GM12891 (cell line): ENCODE measurements at places on chromosomes 6 and 20.
A peak's percentile ranks its signal among the peaks of the same experiment; 100 is the strongest.

GRCh38 chr20:64080013-64080812, at the start of gene OPRL1:
TSS of gene OPRL1 (plus strand) at chr20:64080082. CDS start at chr20:64092721, 12,639 bp downstream.
- DNase-seq: peak; percentile 79

DNA sequence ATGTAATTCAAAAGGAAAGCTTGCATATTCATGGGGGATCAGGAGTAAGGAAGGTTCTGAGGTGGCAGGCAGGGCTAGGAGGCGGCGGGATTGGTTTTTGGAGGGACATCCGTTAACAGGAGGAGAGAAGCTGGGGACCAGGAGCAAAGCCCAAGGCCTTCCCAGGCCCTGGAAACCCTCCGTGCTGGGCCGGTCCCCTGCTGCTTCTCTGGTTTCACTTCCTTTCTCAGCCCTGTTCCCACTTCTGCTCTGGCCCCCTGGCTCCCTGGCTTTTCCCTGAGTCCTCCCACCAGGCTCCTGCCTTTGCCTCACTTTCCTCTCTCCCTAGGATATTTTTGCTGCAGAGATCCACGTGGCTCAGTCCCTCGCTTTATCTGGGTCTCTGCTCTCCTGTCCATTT, 26.4 kb upstream of the SALL4 start:
- DNase-seq: no peak

DNA sequence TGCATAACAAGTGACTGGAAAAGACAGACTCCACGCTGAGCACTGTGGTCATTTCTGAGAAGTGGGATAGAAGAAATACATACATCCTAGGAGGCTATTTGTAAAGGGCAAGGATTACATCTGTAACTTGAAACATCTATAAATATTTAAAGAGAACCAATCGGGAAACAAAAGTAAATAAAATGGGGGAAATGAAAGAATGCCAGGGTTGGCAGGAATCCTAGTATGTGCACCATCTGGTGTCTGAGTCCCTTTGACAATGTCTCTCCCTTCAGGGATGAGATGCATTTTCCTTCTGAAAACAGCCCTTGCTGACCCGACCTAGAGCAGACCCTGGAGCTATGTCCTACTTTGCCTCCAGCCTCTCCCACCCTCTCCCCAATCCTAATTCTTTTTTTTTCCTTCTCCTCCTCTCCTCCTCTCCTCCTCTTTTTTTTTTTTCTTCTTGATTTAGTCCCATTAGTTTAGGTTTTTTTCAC, 53.2 kb downstream of the VSTM2L start:
- DNase-seq: no peak

- DNase-seq: no peak
Measured at GRCh38 chr20:46883892-46884291, 10.8 kb upstream of the EYA2 start.

GRCh38 chr6:22251348-22251747, 45.5 kb downstream of the PRL start:
- DNase-seq: no peak

DNA sequence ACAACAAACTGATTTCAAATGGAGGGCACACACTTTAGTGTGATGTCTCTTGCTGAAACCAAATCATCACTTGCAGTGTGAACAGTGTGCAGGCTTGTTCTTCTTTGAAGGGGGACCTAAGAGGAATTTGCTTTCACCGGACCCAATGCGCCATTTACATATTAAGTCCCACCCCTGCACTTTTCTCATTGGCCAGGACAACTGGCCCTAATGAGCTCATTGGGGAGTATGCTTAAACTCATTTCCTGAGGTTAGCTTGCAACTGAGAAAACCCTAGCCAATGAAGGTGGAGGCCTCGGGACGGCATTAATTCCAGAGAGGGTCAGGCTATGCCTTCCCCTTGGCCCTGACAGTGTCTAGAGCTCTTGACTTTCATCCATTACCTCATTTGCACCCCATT, 58.7 kb downstream of the VEGFA start:
- DNase-seq: no peak

GRCh38 chr6:163571730-163572129, 157.2 kb downstream of the QKI start:
- no peak for DNase-seq

GRCh38 chr6:167839343-167839742, 12.6 kb downstream of the AFDN start:
- DNase-seq: no peak

GRCh38 chr6:107618672-107619071, 128.8 kb downstream of the SOBP start:
- DNase-seq: peak; percentile 58

- DNase-seq: no peak
Measured at GRCh38 chr20:43680981-43681380, 14.1 kb downstream of the MYBL2 start.

DNA sequence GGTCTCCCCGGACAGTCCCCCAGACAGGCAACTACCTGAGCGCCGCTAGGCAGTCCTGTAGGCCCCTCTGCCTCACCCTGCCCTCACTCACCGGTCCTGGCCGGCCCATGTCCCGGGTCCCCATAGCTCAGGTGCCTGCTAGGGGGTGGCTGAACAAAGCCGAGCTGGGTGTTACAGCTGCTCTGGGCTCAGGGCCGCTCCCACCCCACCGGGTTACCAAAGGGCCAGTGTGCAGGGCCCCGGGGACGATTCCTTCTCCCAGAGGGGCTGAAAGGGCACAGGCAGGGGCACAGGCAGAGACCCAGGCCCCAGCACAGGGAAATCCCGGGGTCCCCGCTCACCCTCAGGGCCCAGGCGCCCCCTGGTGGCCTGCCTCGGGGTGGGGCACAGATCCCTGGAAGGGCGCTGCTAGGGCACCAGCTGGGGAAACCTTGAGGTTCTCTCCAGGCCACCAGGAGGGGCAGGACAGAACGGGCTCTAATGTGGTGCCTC, 118.4 kb downstream of the GRM4 start:
- DNase-seq: peak; percentile 89

- DNase-seq: no peak
Measured at GRCh38 chr6:44053760-44054556, 73.3 kb downstream of the MRPL14 start.

- DNase-seq: no peak
Measured at GRCh38 chr6:111585974-111586315, 19.7 kb downstream of the TRAF3IP2 start.

DNA sequence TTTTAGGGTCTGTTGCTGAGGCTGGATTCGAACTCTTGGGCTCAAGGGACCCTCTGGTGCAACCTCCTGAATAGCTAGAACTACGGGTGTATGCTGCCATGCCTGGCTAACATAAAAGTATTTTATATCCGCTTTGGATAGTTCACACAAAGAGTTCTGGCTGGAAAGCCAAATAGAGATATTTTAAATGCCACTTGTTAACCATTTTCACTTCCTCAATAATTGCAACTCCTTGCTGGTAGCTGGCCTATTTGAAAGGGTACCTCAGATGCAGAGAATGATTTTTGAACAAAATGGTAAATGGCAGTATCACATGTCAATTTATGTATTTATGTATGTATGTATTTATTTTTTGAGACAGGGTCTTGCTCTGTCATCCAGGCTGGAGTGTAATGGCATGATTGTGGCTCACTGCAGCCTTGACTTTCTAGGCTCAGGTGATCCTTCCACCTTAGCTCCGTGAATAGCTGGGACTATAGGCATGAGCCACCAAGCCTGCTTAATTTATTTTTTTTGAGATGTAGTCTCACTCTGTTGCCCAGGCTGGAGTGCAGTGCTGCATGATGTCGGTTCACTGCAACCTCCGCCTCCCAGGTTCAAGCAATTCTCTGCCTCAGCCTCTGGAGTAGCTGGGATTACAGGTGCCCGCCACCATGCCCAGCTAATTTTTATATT, 12.9 kb upstream of the JARID2 start:
- DNase-seq: no peak

DNA sequence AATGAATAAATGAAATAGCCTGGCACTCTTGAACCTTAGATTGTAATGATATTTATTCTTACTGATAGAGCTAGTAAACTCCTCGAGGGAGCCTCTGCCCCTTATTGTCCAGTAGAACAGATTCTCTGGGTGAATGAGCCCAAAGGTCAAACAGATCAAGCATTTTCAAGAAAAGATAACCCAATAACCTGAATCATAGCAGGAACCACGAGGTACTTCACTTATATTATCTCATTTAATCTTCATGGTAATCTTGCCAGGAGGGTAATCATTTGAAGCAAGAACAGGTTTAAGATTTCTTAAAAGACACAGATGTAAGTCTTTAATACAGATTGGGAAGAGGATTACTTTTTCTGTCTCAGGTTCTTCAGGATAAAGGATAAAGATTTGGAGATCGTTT, 17.0 kb upstream of the TBCC start:
- no peak for DNase-seq

DNA sequence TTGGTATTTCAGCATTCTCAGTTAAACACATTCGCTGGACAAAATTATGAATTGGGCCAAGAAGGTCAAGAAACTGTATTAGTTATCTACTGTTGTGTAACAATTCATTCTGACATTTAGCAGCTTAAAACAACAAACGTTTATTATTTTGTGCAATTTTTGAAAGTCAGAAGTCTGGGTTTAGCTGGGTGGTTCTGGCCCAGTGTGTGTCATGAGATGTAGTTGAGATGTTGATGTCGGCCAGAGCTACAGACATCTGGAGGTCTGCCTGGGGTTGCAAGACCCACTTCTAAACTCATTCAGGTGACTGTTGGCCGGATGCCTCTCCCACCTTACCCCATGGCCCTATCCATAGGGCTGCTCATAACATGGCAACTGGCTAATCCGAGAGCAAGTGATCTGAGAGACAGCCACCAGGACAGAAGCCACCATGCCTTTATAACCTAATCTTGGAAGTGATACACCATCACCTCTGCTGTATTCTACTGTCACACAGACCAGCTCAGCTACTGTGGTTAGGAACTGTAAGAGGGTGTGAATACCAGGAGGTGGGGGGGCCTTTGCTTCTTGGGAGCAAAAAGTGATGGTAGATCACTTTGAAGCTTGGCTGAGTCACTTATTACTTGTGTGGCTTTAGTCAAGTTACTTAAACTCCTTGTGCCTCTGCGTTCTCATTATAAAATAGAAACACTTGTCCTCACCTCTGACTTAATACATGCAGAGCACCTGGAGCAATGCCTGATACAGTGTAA, 217.0 kb upstream of the MYLIP start:
- no peak for DNase-seq

DNA sequence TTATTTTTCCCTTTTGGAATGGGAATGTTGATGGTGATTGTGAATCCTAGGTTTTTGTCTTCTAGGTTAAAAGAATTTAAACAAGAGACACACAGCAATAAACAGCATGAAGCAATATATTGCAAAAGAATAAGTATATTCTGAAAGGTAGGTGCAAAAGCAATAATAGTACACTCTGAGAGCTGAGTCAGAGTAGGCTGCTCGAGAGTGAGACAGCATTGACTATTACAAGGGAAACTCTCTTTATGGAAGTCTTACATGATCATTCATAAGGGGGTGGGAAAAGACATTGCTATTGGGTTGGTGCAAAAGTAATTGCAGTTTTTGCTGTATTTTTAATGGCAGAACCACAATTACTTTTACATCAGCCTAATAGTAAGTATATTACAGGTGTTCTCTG, 25.0 kb downstream of the FBXO5 start:
- DNase-seq: no peak

DNA sequence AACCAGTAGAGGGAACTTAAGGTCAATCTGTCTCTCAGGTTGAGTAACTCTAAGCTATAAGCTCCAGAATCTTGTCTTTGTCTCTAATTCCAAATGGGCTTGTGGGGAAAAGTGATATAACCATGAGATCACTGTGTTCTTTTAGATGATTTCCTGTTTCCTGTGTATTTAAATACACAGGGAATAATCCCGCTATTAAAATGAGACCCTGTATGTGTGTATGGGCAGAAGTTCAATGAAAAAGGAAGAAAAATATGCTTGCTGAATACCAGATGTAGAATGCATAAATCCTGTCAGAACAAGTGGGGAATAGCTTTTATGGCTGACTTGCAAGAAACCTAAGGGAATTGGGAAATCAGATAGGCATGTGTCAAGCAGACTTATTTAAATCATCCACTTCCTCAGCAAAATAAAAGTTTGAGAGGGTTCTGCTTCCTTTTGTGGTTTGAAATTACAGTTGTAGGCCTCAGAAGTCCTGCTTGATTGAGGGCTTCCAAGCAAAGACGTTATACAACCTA, 164.7 kb upstream of the PDE7B start:
- DNase-seq: no peak

- DNase-seq: no peak
Measured at GRCh38 chr6:53635322-53635721, 30.2 kb downstream of the KLHL31 start.

- no peak for DNase-seq
Measured at GRCh38 chr6:119067091-119067490, 11.4 kb downstream of the FAM184A start.

DNA sequence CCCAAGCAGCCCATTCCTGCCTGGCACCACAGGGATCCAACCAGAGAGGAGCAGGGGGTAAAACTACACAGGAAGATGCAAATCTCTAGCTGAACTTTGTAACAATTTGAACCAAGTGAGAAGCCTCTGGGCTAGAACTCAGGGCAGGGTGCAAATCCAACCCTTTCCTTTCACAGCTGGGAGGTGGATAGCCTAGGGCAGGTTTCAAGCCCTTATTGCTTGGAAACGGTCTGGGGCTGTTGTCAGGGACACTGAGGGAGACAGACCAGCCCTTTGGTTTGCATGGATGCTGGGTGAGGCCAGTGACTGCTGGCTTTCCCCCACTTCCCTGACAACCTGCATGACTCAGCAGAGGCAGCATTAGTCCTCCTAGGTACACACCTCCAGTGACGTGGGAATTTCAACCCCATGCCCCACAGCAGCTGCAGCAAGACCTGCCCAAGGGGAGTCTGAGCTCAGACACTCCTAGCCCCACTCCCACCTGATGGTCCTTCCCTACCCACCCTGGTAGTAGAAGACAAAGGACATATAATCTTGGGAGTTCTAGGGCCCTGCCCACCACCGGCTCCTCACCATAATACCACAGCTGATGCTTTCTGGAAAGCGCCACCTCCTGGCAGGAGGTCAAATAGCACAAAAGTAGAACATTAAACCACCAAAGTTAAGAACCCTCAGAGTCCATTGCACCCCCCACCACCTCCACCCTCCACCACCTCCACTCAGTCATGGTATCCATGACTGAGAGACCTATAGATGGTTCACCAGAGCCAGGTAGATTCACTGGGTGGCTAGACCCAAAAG, 797.7 kb upstream of the MAN1A1 start:
- no peak for DNase-seq

GRCh38 chr6:143684486-143684885, 6.7 kb downstream of the PHACTR2 start:
- DNase-seq: no peak

- DNase-seq: no peak
Measured at GRCh38 chr6:160965893-160966292, 25.7 kb upstream of the MAP3K4 start.

DNA sequence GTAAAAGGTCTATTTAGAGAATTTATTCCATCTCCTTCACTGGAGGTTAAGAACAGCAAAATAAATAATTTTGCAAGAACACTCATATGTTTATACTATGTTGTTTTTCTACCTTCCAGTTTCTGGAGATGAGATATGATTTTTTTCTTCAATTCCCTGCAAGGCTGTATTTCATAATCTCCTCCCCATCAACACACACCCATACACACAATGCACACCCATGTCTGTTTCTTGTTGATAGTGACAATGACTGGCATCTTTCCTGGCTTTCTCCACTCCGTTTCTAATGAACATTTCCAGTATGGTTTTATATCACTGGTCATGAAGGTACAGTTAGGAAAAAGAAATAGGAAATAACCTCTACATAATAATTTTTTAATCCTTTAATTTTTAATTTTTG, 202.1 kb downstream of the ARHGAP18 start:
- DNase-seq: no peak

- no peak for DNase-seq
Measured at GRCh38 chr6:2505624-2506023, 245.1 kb downstream of the MYLK4 start.
